ENCODE measurements at places on chromosomes 1 and 21.

DNA sequence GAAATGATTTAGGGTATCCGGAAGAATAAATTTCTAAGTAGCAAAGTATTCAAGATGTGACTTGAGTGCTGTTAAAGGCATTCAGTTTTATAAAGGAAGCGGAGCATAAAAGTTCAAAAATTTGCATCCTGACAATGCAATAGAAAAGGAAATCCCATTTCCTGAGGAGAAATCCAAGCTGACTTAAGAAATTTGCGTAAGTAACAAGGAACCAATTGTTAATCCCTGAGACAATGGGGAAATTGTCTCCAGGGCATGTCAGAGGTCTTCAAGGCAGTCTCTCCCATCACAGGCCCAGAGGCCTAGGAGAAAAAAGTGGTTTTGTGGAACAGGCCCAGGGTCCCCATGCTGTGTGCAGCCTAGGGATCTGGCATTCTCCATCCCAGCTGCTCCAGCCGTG, 416.0 kb downstream of the PRDM2 start:
- no peak for DNase-seq

GRCh38 chr21:20645344-20645743, 352.9 kb upstream of the NCAM2 start:
- no peak for DNase-seq

- no peak for DNase-seq
These were observed 72.4 kb downstream of the POU2F1 start for GRCh38 chr1:167293057-167293456.

- DNase-seq, result no peak
These were observed 63.7 kb downstream of the DYRK1A start for GRCh38 chr21:37430184-37430821.

GRCh38 chr1:194870860-194871259, 1684.4 kb upstream of the B3GALT2 start:
- no peak for DNase-seq

- DNase-seq, result no peak
These were observed at the start of gene SH2D2A for GRCh38 chr1:156816561-156817328. Gene SH2D2A (minus strand): TSS chr1:156816848. CDS start chr1:156816708, 140 bp downstream.

DNA sequence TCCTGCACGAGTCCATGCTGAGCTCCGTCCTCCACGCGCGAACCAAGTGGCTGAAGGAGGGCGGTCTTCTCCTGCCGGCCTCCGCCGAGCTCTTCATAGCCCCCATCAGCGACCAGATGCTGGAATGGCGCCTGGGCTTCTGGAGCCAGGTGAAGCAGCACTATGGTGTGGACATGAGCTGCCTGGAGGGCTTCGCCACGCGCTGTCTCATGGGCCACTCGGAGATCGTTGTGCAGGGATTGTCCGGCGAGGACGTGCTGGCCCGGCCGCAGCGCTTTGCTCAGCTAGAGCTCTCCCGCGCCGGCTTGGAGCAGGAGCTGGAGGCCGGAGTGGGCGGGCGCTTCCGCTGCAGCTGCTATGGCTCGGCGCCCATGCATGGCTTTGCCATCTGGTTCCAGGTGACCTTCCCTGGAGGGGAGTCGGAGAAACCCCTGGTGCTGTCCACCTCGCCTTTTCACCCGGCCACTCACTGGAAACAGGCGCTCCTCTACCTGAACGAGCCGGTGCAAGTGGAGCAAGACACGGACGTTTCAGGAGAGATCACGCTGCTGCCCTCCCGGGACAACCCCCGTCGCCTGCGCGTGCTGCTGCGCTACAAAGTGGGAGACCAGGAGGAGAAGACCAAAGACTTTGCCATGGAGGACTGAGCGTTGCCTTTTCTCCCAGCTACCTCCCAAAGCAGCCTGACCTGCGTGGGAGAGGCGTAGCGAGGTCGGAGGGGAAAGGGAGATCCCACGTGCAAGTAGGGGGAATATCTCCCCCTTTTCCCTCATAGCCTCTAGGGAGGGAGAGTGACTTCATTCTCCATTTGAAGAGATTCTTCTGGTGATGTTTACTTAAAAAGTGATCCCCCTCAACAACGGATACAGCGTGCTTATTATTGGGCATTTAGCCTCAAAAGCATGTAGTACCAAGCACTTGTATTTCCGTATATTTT, 991 bp downstream of the PRMT6 start:
- no peak for DNase-seq

GRCh38 chr1:220908757-220909156, 29.5 kb downstream of the HLX start:
- no peak for DNase-seq

- DNase-seq, result no peak
These were observed 9.2 kb downstream of the CLDN8 start for GRCh38 chr21:30206551-30207251.

GRCh38 chr1:111789666-111790316, 34.1 kb downstream of the DDX20 start:
- DNase-seq, result peak; percentile 65

DNA sequence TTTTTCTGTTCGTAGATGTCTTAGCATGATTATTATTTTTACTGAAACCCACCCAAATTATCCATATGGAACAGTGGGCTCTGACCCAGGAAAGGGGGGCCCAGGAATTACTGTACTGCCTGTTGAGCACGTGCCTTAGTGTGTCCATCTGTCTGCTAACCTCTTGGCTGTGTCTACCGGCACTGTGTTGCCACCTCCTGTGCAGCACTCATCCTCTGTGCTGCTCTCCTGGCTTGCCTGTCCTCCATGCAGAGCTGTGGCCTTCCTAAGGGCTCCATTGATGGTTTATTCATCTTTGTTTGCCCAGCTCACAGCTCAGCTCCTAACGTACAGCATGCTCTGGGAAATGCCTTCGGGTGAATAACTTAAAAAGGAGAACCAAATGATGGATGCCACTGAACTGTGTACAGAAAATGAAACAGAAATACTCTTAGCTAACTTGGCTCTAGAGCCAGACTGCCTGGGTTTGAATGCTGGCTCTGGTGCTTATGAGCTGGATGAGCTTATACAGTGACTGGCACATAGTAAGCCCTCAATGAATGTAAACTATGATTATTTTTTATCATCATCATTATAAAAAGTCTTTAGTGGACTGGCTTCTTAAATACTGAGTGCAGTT, 11.4 kb upstream of the RPTN start:
- DNase-seq, result no peak

GRCh38 chr1:60152891-60153290, 79.3 kb upstream of the C1orf87 start:
- no peak for DNase-seq

- no peak for DNase-seq
These were observed 40.1 kb upstream of the ADGRL2 start for GRCh38 chr1:81760477-81761097.

GRCh38 chr1:159936273-159936904, 9.0 kb downstream of the IGSF9 start:
- no peak for DNase-seq

DNA sequence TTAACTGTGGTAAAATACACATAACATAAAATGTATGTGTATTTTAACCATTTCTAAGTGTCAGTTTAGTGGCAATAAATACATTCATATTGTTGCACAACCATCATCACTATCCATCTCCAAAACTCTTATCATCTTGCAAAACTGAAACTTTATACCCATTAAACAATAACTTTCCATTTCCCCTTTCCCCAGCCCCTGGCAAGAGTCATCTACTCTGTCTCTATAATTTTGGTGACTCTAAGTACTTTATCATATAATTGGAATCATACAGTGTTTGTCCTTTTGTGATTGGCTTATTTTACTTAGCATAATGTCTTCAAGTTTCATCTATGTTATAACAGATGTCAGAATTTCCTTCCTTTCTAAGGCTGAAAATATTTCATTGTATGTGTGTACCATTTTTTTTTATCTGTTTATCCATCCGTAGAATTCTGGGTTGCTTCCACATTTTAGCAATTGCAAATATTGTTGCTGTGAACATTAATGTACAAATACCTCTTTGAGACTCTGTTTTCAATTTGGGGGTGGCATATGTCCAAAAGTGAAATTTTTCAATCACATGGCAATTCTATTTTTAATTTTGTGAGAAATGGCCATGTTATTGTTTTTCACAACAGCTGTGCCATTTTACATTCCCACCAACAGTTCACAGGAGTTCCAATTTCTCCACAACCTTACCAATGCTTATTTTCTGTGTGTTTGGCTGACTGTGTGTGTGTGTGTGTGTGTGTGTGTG, 153.9 kb upstream of the GORAB start:
- no peak for DNase-seq

DNA sequence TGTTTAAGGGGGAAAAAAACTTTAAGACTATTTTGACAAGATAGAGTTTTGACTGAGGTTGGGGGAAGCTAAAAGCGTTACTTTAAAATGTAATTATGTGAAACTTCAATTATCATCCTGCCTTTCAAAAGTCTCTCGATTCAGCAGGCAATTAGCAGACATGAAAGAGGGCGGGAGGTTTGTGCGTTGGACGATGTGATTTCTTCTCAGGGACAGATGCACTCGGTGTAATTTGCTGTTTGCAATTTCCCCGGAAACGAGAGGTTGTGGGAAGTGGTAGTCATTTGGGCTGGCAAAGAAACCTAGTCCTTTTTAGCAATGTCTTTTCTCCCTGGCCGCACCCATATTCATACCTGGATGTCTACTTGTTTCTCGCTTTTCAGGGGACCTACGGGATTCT, 27.1 kb downstream of the KAZN start:
- no peak for DNase-seq

DNA sequence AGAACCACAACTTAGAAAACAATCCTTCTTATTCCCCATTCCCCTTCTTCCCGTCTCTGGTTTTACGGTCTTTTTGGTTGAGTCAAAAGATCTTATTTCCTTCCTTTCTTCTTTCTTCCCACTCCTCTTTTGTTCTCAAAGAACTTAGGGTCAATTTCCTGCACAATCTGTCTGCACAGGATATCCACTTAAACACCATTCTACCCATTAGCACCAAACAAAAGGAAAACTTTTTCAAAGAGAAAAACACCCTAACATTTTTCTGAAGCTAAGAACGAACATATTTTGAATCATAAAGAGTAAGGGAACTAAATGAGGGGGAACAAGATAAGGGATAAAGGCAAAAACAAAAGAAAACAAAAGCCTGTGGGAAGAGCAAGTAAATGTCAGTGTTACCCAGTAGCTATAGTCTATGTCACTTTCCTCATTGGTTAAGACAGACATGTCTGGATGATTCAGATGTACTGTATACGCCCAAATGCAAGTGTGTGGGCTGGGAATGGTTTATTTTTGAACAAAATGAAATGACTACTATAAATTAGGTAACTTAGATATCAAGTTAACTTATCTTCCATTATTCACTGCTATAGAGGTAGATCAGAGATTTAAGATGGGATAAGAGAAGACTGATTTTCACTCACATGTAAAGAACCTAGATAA, 59.9 kb downstream of the TOR3A start:
- no peak for DNase-seq

DNA sequence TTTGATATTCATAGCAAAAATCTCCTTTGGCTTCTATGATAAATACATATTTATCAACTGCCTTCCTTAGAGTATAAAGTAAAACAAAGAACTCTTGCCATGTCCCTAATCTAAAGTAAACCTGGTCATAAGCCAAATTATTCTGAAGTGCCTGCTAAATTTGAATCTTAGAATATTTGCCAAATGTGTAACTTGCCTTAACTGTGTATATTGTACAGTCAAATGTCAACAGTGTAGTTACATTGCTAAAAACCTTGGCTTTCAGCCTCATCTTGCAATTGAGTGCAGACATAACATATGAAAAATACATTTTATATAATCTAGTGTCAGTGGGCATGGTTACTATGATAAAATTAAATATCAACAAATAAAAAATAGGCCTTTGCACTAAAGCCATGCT, 583.4 kb upstream of the ADAMTS5 start:
- no peak for DNase-seq

DNA sequence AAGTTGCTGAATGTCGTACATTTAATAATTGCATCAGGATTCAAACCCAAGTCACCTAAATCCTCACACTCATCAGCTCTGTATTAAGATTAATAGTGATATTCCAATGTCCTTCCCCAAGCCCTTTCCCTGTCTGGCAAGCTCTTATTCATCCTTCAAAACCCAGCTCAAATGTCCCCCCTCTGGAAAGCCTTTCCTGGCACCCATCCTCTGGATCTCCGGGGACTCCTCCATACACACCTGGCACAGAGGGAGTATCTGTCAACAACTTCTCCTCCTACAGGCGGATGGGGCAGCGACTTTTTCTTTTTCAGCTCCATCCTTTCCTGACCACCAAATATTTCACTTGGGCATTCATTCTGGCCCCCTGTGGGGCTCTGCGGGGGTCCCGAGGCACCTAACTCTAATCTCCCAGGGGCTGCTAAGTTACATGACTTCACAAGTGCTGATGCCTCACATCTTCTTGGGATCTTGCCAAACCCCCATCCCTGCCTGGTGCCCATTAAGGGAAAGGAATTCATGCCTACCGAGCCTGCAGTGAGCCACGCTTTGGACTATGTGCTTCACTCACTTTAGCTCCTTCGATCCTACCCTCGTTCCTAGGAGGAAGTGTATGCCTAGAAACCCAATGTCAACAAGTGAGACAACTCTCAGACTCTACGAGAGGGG, 15.2 kb downstream of the TINAGL1 start:
- DNase-seq, result no peak

GRCh38 chr1:173017792-173018191, 32.9 kb downstream of the TNFSF18 start:
- no peak for DNase-seq

DNA sequence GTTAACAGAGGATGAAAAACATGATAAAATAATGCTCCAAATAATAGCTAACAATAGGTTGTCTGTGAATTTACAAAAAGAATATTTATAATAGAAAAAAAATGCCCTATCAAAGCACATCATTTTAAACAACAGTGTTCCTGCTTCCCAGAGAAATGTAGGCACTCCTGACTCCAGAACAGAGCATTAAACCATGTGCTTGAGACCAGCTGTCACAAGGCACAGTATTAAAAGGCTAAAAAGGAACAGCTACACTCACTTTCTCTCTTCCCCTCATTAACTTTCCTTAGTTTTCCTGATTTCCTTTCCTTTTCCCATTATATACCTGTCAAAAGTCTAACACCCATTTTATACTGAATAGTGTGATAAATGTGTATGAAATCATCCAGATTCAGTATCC, 10.9 kb downstream of the VAV3 start:
- DNase-seq, result no peak

- peak; percentile 91 for DNase-seq
These were observed 9.4 kb downstream of the ZCCHC17 start for GRCh38 chr1:31306278-31306677.

DNA sequence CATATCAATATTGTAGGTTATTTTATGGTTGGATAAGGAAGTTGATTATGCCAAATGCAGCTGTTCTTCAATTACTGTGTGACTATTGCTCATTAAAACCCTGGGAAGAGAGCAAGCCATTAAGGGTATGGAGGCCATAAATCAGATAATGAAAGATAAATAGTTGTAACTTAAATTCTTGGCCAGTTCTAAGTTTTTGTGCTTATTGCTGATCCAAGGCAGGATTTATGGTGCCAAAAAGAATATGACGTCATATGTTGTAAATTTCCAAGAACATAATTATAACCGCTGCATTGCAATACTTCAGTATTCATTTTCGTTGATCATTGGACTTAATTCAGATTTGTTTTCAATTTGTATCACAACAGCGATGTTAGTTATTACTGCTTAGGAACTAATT, 211.6 kb downstream of the LRRC40 start:
- no peak for DNase-seq

All from BJ (cell line).